GM23338 (cell line): ENCODE measurements at places on chromosomes 12 and 14. TPM values are rescaled to one million over a fixed set of nuclear protein-coding genes. Genes with fewer than 3 reads are reported as not detected.

The GNPNAT1 gene
- polyA plus RNA-seq: 42.1 and 44.4 TPM in 2 replicates

The KCNJ8 gene
- polyA plus RNA-seq: 0.82 and 1.0 TPM in 2 replicates

The AQP5 gene
- 1.1 and 1.3 TPM in 2 replicates for polyA plus RNA-seq

The CIROP gene
- not detected in 2 replicates for polyA plus RNA-seq
